Frontal cortex (tissue), 4 donors: ENCODE measurements at places on chromosomes 2 and 18. TPM values are rescaled to one million over a fixed set of nuclear protein-coding genes. Genes with fewer than 3 reads are reported as not detected.

The SERPINB5 gene
- total RNA-seq, result under 0.01 TPM

The RGPD4 gene
- not detected for total RNA-seq

- peak; percentile 91 for DNase-seq
Observed at GRCh38 chr18:47748847-47749599, 181.4 kb downstream of the SMAD2 start.

- DNase-seq, result no peak
Observed at GRCh38 chr2:26246818-26247217, 2.1 kb downstream of the HADHB start.

GRCh38 chr2:6864923-6865345 lies 773 bp downstream of the CMPK2 start:
- DNase-seq, result no peak

GRCh38 chr18:57759650-57760049 lies 43.5 kb downstream of the ATP8B1 start:
- no peak for DNase-seq

DNA sequence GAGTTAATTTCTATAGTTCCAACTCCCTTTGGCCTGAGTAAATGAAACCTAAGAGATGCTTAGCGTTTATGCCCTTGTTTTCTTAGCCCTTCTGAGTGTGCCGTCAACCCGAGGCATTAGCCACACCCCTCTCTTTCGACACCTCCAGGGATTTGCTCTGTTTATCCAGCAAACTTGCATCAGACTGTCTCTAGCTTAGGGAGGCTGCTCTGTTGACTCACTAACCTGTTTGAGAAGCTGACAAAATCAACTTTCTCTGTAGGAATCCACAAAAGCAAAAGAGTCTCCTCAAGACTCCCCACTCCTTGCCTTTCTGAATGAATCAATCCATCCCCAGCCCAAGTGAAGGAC lies 317.6 kb downstream of the TNS1 start:
- no peak for DNase-seq

DNA sequence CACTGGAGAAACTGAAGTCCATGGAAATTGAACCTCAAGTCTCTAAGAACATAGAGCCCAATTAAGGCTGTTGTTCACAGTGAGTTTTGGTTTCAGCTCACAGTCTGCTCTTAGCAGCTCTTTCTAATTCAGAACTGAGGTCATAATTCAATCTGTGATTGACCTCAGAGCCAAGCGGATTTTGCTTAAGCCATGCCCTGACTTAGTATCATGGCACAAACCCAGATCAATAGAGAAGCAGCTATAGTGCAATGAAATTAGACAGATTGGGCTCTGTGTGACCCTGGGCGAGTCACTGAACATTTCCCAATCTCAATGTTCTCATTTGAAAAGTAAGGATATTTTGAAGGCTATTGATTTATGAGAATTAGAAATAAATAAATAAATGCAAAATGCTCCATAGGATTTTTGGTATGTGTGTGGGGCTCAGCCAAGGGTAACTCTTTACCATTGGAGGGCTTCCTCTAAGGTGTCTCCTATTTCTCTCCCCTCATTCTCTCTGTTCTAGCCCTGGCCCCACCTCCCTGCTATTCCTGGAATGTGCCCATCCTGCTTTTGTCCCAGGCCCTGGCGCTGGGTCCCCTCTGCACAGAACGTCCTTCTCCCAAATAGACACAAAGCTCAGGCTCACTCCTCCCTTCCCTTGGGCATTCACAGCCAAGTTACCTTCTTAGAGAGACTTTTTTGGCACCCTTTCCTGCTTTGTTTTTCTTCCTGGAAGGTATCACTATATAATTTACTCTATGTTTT lies 239.6 kb downstream of the LPIN1 start:
- no peak for DNase-seq

The CDKL4 gene
- total RNA-seq, result 14.7 TPM

The ANKRD30B gene
- total RNA-seq, result 3.3 TPM
